ENCODE measurements at places on chromosomes 6 and 20. TPM values are rescaled to one million over a fixed set of nuclear protein-coding genes. Genes with fewer than 3 reads are reported as not detected.

DNA sequence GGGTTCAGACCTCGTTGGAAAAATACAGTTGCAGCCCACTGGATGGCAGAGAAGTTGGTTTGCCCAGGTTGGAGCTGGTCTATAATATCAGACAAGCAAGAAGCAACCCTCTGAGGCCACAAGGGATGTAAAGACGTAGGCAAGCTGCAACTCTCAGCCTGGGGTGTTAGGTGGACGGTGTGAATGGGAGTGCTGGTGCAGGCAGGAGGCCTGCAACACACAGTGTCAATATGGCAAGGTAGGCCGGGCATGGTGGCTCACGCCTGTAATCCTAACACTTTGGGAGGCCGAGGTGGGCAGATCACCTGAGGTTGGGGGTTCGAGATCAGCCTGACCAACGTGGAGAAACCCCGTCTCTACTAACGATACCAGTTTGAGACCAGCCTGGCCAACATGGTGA is 10.5 kb downstream of the VPS16 start:
- DNase-seq, result no peak

The OR2H2 gene
- not detected for total RNA-seq

DNA sequence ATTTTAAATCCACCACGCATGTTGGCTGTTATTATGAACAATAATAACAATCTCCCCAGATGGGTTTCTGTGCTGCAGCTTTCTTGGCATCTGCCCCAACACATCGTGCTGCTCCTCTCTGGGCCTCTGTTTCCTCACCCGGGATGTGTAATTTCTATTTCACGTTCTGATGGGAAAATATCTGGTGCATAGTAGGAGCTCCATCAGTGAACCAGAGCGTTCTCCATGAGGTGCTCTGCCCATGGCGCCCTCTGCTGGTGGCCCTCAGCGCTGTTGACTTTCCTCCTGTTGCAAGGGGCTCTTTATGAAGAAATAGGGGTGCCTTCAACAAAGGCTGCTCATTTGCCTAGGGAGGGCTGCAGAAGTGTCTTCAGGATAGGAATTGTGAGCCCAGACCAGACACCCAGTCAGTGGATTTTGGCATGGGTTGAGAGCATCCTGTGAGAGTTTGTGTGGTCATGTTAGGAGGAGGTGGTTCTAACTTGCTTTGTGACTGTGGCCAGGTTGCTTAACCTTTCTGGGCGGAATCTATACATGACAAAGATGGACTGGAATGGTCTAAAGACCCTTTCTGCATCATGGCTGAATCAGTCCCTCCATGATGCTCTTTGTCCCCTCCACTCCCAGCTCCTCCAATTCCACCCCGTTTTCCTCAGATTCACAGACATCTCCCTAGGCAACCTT is 8.1 kb downstream of the SCRT2 start:
- DNase-seq, result peak; percentile 55

GRCh38 chr6:6772751-6773150 is 184.2 kb downstream of the LY86 start:
- no peak for DNase-seq

DNA sequence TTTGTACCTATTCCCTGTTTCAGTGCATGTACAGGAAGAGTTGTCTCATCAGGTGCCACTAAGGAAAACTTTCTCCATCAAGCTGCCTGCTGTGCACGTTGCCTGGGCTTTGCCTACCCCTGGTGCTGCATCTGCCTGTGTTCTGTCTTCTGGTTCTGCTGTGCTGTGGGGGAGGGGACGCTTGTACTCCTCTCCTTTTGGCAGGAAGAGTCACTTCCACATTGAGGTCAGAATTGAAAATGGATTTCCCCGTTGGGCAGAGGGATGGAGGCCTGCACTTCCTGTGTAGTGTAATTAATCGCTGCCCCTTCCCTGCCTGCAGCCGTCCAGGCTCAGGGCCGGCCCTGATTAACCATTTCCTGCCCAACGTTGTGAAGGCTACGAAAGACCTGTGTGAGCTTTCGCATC is 153.3 kb downstream of the SCML4 start:
- DNase-seq, result peak; percentile 72

The CDH4 gene
- not detected for total RNA-seq

GRCh38 chr6:29968905-29969304 is 26.6 kb downstream of the HLA-A start:
- no peak for DNase-seq

GRCh38 chr6:139623372-139623771 is 248.9 kb upstream of the CITED2 start:
- DNase-seq, result no peak

The POLR1H gene
- total RNA-seq, result 43.1 TPM

The PRSS16 gene
- total RNA-seq, result 13.3 TPM

The PTGIS gene
- total RNA-seq, result not detected

DNA sequence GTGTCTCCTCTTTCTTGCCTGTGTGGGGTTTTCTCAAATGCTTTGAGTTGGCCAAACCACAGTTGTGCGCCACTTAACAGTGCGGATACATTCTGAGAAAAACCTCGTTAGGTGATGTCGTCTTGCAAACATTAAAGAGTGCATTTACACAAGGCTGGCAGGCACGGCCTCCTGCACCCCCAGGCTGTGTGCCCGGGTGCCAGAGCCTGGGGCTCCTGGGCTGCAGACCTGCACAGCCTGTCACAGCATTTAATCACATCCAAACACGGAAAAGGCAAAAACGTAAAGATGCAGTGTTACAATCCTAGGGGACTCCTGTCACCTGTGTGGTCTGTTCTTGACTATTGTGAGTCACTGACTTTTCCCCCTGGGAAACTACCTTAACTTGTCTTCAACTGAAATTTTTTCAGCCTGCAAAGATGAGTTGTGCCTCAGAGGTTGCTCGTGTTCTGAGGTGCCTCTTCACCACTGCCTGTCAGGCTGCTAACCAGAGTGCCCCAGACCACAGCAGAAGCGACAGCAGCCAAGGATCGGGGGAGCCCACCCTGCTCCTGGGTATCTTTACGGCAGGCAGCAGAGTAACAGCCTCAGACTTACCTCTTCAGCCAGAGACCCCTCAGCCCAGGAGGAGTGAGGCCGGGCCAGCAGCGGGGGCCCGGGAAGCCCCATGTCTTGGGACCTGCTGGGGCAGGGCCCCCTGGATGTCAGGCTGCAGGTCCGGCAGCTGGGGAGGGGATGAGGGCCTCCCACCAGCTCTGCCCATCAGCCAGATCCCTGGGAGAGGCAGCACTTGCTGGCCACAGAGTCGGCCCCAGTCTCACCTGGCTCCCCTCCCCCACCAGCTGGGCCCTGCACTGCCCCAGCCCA is 683 bp upstream of the C20orf204 start:
- no peak for DNase-seq

GRCh38 chr6:12436683-12437082 is 146.5 kb downstream of the EDN1 start:
- no peak for DNase-seq

- no peak for DNase-seq
These were observed 2.7 kb downstream of the FBXO9 start for GRCh38 chr6:53067849-53068361.

DNA sequence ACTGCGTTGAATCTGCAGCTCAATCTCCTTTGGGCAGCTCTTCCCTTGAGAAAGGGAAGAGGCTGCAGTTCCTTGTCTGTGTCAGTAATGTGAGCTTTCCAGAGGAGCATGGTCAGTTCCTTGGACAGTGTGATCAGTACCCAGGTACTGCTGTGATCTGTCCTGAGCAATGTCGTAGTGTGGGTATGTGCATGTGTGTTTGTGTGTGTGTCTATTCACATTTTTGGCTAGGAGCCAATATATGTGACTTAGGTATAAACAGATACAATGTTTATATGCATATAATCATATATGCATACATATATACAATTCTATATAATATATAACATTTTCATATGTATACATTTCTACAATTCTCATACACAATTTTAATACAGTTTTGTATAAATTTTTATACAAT is 85.4 kb upstream of the OLIG3 start:
- DNase-seq, result no peak

GRCh38 chr6:169643521-169643920 is 58.3 kb downstream of the WDR27 start:
- DNase-seq, result no peak

GRCh38 chr6:133645966-133646740 is 242.8 kb upstream of the TCF21 start:
- DNase-seq, result no peak

The TXLNB gene
- 12.4 TPM for total RNA-seq

The KHDC1 gene
- 22.3 TPM for total RNA-seq

- no peak for DNase-seq
These were observed 4.2 kb downstream of the KCNB1 start for GRCh38 chr20:49478266-49478665.
